ENCODE measurements at places on chromosomes 4 and X.

DNA sequence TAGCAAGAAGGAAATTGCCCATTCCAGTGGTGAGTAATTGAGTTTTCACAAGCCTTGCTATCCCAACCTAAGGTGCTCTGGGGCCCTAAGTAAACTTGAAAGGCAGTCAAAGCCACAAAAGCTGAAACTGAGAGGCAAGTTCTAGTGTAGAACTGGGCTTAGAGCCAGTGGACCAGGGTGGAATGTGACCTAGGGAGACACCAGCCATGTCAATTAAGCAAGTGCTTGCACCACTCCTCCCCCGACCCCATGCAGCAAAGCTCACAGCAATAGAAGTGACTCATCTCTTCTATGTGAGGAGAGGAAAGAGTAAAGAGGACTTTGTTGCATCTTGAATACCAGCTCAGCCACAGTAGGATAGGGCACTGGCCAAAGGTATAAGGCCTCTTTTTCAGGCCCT lies 486.1 kb upstream of the POU3F4 start:
- no peak for DNase-seq

DNA sequence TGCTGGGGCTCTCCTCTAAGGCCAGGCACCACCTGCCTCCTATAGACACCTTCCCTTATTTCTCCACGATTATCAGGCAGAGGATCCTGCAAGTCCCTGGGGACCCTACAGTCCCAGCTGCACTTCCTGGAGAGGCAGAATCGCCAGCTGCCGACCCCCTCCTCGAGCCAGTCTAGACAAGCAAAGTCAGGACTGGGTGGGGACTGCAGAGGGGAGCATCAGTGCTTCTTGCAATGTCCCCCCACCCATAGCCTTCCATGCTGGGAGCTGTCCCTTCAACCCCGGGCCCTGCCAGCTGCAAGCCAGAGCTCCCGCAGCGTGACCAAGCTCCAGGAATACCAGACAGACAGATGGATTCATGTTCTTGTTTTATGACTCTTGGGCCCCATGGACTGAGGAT lies 1.4 kb upstream of the CRMP1 start:
- DNase-seq = no peak

DNA sequence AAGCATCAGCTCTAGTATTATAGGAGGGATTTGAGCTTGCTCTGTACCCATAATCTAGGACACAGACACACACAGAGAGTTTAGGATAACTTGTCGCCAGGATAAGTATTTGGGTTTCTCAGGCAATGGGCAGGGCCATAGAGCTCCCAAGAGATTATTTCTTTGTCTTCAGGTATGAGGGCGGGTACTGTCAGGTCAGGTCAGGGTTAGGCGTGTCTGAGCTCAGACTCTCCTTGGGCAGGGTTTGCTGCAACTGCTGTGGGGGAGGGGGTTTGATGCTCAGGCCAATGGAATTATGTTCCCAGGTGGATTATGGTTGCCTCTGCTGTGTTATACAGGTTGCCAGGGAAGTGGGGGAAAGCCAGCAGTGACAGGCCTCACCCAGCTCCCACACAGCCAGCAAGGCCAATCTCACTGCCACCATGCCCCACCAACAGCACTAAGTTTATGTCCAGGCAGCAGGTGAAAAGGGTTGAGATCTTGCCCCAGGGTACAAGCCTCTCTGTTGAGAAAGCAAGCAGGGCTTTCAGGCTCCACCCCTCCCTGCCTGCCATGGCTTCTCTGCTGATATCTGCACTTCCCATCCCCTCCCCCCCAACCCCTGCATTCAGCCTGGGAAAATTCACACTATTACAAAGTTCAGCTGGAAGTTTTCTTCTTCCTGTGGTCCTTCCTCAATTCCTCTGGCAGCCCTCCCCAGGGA lies 101.3 kb downstream of the RRAGB start:
- no peak for DNase-seq

DNA sequence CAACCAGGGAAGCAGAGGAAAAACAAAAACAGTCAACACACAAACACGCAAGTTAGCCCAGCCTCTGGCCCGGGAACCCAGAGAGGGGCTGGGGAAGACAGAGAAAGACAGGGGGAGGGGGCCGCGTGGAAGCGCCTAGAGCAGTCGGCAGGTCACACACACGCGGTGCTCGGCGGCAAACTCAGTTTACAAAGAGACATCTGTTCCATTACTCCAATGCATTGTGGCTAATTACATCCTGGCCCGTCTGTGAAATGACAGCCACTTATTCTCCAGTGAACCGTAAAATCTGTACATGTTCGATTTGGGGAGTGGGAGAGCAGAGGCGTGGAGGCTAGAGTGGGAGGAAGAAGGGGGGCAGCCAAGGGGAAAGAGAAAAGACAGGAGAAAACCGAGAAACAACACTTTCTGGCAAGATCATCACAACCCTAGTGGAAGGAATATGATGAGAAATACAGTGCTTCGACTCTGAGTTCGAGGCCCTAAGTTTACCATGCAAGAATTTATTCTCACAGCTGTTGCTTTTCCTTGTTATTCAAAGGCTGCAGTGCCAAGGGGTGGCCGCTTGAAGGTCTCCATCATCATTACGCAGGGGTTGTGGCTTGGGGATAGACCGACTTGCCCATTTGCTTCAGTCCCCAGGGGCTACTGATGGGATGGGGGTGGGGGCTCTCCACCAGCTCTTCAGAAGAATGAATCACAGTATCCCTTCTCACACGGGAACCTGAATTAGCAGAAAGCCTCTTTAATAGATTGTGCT lies 167.7 kb downstream of the MGST2 start:
- DNase-seq = no peak

- peak; percentile 50 for DNase-seq
Observed at GRCh38 chrX:1673337-1673736, 58.5 kb downstream of the ASMT start.

GRCh38 chrX:134669378-134670098 lies 11.3 kb upstream of the PLAC1 start:
- DNase-seq = no peak

DNA sequence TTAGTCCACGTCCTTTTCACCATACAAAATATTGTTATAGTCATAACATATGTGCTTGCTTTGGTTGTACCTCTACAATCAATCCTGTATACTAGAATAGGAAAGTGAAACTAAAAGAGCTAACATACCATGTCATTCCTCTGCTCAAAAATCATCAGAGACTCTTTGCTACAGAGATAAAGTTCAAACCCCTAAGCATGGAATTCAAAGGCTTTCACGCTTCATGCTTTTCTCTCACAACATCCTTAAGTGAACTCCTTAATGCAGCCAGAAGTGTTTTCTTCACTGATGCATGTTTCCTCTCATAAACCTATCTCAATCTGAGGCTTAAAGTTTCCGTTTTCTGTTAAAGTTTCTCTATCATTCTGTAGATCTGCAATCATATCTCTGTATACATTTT lies 744.6 kb upstream of the IGFBP7 start:
- no peak for DNase-seq

DNA sequence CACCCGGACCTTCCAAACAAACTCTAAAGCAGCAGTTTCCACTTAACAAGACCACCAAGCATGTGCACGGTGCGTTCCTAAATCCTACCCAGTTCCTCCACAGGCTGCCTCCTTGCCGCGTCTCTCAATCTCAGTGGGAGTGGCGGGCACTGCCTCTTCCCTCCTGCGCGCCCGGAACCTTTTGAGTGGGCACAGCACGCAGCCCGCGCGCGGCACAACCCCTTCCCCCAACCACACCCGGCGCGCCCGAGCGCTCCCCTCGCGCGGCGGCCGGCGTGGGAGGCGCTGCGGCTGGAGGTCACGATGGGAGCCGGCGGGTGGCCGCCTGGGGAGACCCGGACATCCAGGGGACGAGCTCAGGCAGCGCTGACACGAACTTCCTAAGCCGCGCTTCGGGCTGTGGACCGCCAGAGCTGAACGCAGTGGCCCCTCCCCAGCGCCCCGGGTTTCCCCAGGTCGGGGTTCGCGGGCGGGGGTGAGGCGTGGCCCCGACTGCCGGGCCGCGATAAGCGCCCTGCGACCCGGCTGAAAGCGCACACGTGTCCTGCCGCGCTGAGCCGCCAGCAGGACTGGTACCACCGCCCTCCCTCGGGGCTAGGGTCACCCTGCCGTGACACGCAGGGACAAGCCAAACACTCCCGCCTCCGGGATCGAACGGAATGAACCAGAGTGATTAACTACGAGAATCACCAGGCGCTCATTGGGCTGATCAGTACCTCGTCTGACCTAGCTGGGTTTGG lies at the start of gene ABCG2:
Gene ABCG2 (minus strand): TSS at position 151 of the 740 bp plus-strand sequence. CDS start 18,644 bp downstream, outside the sequence.
- DNase-seq = no peak

GRCh38 chr4:140789759-140790158 lies 33.6 kb upstream of the TBC1D9 start:
- no peak for DNase-seq

GRCh38 chr4:124682384-124682783 lies 30.1 kb downstream of the ANKRD50 start:
- DNase-seq = no peak

GRCh38 chr4:169971456-169972015 lies 54.7 kb downstream of the MFAP3L start:
- DNase-seq = no peak

- no peak for DNase-seq
Observed at GRCh38 chr4:29588617-29589016, 1131.6 kb upstream of the PCDH7 start.

GRCh38 chr4:176150356-176150682 lies 45.1 kb downstream of the SPATA4 start:
- DNase-seq = no peak

- DNase-seq = no peak
Observed at GRCh38 chrX:2618516-2618915, 72.6 kb upstream of the CD99 start.

GRCh38 chr4:109041463-109042360 lies 260.7 kb downstream of the COL25A1 start:
- DNase-seq = no peak

DNA sequence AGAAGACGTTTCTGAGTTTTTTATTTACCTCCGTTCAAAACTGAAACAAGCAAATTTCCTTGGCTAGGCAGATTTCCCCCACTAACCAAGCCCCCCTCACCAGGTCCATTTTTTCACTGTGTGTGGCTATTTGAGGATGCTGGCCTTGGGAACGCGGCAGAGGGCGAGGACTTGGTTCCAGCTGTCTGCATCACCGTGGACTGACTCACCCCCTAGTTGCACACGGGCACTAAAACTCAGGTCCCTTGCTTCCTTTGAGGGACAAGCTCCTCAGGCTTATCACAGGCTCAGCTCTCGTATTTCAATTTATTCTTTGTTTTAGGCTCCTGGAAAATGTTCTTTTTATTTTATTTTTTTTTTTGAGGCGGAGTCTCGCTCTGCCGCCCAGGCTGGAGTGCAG lies 8.4 kb upstream of the MTNR1A start:
- DNase-seq = no peak

DNA sequence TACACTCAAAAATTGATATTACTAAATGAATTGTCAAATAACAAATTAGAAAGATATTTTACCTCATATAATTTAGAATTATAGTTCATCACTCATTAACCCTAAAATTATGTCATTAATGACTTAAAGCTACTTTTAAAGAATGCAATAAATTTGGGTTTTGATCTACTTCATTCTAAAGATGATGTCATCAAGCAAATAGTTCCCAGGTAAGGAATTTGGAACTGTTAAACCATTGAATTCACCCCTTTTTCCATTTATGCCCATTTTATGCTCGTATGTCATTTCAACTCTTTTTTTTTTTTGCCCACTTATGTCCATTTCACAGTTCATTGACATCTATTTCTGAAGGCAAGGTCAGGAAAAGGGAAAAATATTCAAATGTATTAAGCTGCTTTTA lies 135.5 kb downstream of the TLL1 start:
- no peak for DNase-seq

- no peak for DNase-seq
Observed at GRCh38 chr4:84753321-84753972, 170.5 kb downstream of the CDS1 start.

DNA sequence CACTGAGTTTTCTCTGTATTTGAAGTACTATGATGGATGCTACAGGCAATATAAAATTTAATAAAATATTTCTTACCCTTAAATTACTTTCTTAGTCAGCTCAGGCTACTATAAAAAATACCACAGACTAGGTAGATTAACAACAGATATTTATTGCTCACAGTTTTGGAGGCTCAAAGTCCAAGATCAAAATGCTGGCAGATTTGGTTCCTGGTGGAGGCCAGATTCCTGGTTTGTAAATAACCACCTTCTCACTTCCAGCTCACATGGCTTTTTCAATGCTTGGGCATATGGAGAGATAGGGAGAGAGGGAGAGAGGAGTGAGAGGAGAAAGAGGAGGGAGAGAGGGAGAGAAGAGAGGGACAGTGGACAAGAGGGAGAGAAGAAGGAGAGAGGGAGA lies 24.5 kb upstream of the PACRGL start:
- DNase-seq = no peak

DNA sequence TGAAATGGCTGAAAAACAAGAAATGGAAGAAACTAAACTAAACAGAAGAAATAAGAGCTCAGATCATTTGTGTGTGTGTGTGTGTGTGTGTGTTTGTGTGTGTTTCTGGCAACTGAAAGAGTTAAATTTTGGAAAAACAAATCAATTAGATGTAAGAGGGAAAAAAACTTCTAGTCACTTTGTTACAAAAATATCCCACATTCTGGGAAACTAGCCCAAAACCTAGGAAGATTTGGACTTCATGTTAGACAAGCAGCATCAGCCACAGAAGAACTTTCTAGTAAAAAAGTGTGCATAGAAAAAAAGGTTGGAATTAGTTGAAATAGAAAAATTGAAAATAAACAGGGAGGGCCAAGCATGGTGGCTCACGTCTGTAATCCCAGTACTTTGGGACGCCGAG lies 111.6 kb upstream of the PRKG2 start:
- DNase-seq = no peak
